NCI-H69 (cell line): ENCODE measurements at places on chromosomes 1 and 21.
A peak's percentile ranks its signal among the peaks of the same experiment; 100 is the strongest.

GRCh38 chr21:36839123-36839522, 127.3 kb downstream of the HLCS start:
- DNase-seq, result peak; percentile 57

DNA sequence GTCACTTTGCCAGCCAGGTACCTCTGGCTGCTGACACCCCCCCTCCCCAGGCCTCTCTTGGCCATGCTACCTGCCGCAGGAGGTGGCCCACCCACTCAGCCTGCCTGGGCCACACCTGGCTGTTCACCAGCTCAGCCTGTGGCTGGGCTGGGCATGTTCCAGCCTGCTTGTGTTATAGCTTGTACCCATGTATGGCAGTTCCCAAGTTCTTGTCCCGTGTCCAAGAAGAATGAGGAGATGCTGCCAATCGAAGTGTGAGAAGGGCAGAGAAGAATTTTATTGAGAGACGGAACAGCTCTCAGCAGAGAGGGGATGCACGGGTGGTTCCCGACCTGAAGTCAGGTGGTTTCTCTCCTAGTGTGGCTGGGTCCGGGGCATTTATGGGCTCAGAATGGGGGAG, 3.9 kb upstream of the MMEL1 start:
- DNase-seq, result no peak

DNA sequence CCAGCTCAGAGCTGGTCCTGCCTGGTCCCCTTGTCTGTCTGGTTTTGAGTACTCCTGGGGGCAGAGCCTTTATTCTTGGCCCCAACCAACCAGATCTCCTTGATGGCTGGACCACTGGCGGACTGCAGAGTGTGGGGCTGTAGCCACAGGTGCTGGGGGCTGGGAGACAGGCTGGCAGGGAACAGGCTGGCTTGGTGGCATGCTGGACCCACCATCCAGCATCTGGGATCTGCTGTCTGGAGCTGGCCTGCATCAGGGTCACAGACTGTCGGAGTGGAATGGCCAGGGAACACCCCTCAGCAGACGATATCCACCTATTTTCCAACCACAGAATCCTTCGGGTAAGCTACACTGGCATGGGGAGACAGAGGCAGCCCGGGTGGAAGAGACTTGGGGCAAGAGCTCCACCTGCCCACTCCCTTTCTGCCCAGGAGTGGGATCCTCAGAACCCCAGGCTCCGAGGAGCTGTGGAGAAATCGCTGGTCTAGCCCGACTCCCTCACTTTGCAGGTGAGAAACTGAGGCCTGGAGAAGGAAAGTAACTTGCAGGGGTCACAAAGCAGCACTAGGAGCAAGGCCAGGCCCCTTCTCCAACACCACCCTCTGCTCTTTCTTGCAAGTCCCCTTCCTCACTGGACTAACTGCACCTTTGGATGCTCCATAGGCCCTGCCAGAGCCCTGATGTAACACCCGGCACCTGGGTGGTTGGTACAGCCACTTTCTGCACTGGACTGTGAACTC, 40.6 kb downstream of the TNNT2 start:
- DNase-seq, result no peak

GRCh38 chr1:214449371-214449770, 102.0 kb downstream of the PTPN14 start:
- no peak for DNase-seq

GRCh38 chr1:156098784-156099183, 15.7 kb upstream of the LMNA start:
- DNase-seq, result peak; percentile 96

GRCh38 chr1:202016811-202017748, 6.7 kb downstream of the ELF3 start:
- peak; percentile 62 for DNase-seq

DNA sequence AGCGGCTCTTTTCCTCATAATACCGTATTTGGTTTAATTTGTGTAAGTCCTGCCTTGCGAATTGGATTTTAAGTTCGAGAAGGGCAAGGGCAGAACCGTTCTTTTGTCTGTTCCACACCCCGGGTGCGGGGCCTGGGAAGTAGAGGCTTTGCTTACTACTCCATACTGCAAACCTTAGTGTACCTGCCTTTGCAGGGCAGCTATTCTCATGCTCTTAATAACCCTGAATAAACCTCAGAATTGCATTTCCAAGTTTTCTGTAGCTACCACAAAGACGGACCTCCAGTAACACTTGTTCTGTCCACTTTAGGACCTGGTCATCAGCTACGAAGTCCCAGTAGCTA, 657 bp upstream of the HNRNPU start:
- DNase-seq, result peak; percentile 79

DNA sequence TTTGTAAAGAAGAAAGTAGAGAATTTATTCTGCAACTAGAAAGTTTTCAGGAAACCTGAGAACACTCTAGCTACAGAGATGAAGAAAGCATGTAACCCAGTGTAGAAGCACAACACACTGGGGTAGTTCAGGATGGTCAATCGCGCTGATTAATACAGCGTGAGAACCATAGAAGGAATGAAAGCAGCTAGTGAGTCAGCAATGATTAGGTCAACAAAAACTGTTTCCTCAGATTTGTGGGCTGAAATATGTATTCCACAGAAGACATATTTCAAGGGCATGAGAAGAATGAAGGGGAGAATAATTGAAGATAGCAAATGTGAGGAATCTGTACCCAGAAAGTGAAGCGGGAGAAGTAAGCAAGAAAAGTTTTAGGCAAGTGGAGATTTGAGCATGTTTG, 97.8 kb upstream of the ADGRL2 start:
- no peak for DNase-seq

- DNase-seq, result no peak
Measured at GRCh38 chr1:244800821-244801220, 34.6 kb upstream of the COX20 start.

DNA sequence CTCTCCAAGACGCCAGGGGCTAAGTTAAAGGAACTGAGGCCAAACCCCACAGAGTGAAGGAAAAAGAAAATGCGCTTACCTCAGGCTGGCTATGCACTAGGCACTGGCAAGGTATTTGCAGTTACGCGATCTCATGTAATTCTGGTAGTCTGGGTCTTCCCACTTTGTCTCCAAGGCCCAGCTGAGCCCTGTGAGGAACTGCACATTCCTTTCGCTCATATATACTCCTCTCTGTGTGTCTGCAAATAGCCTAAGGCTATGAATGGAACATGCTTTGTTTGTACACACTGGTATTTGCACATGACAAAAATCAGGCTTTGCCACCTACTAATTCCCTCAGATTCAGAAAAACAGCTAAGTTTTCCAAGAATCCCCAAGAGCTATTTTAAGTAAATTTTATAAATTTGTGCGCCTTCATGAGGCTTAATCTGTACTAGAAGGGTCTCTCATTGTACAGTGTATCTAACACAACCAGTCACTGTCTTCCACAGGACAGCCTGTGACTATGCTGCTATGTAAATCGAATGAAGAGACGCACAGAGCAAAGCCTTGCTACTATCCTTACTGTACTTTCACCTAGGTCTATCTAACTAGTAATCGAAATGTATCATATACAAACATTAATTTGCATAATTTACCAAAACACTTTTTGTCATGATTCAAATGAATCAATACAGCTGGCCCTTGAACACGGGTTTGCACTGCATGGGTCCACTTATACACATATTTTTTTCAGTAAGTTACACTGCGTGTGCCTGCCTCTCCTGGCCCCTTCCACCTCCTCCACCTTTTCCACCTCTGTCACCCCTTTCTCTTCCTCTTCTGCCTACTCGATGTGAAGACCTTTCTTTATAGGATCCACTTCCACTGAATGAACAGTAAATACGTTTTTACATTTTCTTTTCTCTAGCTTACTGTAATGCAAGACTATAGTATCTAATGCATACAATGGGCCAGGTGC, 87.0 kb downstream of the SIPA1L2 start:
- DNase-seq, result peak; percentile 95

- no peak for DNase-seq
Measured at GRCh38 chr1:71068325-71069240, 12.3 kb downstream of the ZRANB2 start.

GRCh38 chr1:84690397-84691121, at the start of gene SSX2IP:
Gene SSX2IP, minus strand, starts transcription at chr1:84690461. Its CDS starts 19,242 bp downstream, at chr1:84671219.
- peak; percentile 97 for DNase-seq

- DNase-seq, result peak; percentile 48
Measured at GRCh38 chr1:84525779-84526178, 19.4 kb upstream of the GNG5 start.

DNA sequence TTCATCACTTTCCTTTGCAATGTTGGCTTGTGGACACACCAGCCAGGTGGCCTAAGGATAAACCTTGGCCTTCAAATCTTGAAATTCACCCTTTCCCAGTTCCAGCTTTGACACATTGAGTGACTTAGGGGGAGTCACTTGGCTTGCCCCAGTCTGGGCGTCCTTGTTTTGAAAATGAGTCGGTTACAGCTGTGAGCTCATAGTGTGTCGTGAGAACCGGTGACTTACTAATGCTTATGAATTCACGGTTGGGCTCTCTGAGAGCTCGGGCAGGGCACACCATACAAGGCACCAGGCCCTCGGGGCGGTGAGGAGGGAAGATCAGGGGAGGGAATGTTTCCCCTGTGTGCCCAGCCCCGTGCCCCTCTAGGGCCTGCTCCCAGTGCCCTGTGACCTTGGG, 126.9 kb upstream of the TMPRSS2 start:
- no peak for DNase-seq

GRCh38 chr1:151311011-151311410, 16.2 kb downstream of the PI4KB start:
- no peak for DNase-seq

- peak; percentile 49 for DNase-seq
Measured at GRCh38 chr1:10823000-10823401, 26.6 kb upstream of the CASZ1 start.

DNA sequence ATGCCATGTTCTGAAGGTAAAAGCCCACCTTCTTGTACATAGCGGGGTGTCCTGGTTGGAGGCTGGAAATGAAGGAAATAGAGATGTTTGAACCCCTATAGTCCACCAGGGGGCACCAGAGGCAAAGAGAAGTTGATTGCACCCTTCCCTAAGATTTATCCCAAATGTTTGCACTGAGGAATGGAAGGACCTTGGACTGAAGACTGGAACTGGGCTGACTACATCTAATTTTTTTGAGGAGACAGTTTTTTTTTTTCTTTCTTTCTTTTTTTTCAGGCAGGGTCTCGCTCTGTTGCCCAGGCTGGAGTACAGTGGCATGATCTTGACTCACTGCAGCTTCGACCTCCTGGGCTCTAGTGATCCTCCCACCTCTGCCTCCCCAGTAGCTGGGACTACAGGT, 55.3 kb upstream of the EIF4G3 start:
- DNase-seq, result peak; percentile 49

DNA sequence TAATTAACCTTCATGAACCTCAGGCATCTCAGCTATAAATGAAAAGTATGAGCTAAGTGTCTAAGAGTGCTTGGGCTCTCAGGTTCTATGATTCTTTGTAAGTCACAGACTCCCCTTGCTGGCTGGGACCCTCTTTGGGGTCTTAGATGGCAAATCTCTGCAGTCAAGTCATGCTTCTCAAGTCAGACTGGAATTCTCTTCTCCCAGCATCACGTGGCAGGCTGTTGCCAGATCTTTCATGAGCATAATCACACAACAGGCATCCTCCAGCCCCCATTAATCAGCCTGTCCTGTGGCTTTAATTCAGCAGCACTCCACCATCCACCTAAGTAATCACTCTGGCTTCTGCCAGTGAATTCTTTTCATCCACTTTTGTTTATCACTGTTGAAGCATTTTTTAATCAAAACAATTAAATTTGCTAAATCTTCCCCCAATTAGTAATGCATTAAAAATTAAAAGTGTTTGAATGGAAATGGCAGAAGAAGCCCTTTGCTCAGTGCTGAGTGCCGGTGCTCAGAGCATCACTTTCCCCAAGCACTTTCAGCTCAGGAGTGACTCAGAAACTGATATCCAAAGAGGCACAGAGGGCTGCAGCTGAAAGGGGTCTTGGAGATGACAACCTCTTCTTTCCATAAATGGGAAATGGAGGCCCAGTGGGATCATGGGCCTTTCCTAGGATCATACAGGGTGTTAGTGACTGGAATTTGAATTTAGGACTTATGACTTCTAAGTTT, 50.2 kb downstream of the C8A start:
- no peak for DNase-seq

- no peak for DNase-seq
Measured at GRCh38 chr1:169824153-169824552, 29.4 kb upstream of the METTL18 start.

- no peak for DNase-seq
Measured at GRCh38 chr1:46676531-46676930, 4.9 kb downstream of the TEX38 start.

DNA sequence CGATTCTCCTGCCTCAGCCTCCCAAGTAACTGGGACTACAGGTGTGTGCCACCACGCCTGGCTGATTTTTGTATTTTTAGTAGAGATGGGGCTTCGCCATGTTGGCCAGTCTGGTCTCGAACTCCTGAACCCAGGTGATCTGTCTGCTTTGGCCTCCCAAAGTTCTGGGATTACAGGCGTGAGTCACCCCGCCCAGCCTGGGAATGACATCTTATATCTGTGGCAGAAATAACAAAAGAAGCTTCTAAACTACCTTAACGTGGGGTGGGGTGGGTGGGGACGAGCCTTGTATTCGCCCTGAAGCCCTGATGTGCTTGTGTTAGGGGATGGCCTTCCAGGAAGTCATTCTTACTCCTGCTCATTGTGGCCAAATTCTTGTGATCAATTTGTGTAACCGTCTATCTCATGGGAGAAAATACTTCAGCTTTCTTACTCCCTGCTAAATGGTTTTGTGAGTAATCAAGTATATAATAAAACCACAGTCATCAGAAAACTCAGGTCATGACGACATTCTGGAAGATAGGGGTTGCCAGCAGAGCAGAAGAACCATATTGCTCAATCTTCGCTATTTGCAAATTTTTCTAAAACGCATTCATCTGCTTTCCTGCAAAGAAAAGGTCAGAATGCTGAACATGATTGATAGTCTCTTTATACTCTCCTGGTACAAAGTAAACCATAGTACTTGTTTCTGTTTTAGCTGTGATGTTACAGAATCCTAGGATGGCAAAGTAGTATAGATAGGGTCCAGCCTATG, 63.2 kb downstream of the DIRAS3 start:
- no peak for DNase-seq
